ENCODE measurements at places on chromosomes 12 and 14. TPM values are rescaled to one million over a fixed set of nuclear protein-coding genes. Genes with fewer than 3 reads are reported as not detected.

Gene KRT79
- total RNA-seq: 1.0 TPM

DNA sequence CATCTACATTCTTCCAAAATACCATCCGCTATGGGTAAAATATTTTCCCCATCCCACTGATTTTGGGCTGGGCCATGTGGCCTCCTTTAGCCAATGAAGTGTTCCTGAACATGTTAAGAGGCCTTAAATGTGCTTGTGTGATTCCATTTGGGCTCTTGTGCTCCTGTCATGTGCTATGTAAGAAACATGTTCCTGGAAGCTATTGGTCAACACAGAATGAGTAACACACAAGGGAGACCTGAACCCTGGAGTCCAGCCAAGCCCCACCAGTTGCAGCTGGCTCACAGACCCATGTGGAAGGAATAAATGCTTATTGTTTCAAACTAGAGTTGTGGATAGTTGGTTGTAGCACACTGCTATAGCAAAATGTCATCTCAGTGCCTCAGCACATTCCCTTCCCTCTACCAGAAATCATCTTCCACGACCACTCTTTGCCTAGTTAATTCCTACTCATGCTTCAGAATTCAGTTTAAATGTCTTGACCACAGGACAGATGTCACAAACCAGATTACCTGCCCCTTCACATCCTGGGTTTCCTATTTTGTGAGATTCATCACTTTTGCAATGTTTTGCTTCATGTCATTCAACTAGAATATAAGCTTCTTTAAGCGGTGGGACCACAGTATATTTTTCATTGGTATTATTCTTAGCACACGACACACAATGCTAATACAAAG, 217.3 kb upstream of the EEA1 start:
- peak; percentile 49 for DNase-seq

DNA sequence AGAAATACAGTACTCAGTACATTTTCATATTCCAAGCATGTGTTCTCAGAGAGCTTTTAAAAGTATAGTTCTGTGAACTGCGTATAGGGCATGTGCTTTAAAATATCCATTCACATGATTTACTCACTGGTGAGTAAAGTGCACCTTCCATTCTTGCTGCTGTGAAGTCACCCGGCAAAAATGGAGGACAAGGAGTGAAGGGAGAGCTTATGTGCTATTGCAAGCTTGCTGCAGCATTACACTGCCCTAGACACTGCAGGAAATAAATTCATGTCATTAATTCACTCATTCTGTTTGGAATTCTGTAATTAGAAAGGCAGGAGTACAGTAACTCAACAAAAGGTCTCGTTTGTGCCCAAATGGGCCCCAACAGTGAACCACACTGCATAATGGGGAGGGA, 347.8 kb downstream of the PRKD1 start:
- no peak for DNase-seq

Gene ITGA7
- total RNA-seq: 1.3 TPM

DNA sequence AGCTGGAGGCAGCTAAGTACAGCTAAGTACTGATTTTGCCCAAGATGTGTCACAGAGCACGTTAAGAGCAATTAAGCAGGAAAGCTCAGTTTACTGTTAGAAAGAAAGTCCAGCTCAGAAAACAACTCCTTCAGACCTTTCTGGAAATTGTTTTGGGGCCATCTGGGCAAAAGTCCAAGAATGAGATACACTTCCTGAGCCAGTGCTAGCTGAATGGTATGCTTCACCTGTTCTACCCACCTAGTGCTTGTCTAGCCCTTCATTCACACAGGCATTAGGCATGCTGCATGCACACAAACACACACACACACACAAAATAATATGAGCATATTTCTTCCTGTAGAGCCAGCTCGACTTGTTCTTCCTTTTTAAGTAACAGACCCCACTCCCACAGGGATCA, 6.6 kb upstream of the IKZF4 start:
- DNase-seq: no peak

GRCh38 chr14:74516451-74517160, 23.0 kb downstream of the ISCA2 start:
- DNase-seq: no peak

- no peak for DNase-seq
Observed at GRCh38 chr12:53952335-53952694, 2.4 kb upstream of the HOXC12 start.

Gene NKX2-1
- total RNA-seq: not detected

Gene ACOT6
- total RNA-seq: not detected

Gene TCL1B
- total RNA-seq: not detected

Gene SDR9C7
- total RNA-seq: not detected

Gene GALNT16
- 12.6 TPM for total RNA-seq

GRCh38 chr12:92973614-92974013, 44.5 kb upstream of the EEA1 start:
- peak; percentile 29 for DNase-seq

GRCh38 chr12:49298160-49298559, 3.2 kb downstream of the PRPH start:
- no peak for DNase-seq

DNA sequence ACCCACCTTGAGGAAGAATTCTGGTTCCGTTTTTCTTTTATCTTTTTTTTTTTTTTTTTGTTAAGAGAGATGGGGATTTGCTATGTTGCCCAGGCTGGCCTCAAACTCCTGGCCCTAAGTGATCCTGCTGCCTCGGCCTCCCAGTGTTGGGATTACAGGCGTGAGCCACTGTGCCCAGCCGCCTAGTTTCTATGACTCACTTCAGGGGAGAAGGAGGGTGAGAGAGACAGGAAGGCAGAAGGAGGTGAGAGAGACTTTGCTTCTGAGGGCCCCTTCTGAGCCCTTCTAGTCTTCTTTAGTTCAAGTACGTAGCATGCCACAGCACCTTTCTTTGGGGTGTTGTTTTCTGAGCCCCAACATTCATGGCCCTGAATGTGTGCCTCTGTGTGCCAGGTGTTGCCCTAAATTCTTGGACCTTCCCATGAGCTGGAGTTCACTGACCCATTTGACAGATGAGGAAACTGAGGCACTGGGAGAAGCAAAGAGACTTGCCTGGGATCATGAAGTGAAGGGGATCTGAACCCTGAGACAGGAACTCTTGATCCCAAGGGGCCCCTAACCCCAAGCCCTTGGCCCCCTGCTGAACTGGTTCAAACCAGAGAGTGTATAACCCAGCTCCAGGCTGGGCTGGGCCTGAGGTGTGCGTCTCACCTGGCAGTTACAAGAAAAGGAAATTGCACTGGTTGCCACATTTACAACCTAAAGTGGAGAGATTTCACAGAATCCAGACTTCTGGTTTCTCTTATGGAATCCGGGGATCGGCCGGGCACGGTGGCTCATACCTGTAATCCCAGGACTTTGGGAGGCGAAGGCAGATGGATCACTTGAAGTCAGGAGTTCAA, 20.8 kb downstream of the SH2B3 start:
- peak; percentile 79 for DNase-seq

All from HT1080 (cell line).